SJSA1 (cell line): ENCODE measurements at places on chromosomes 3 and 15.

- no peak for DNase-seq
Measured at GRCh38 chr15:65189102-65189740, 4.1 kb upstream of the CLPX start.

DNA sequence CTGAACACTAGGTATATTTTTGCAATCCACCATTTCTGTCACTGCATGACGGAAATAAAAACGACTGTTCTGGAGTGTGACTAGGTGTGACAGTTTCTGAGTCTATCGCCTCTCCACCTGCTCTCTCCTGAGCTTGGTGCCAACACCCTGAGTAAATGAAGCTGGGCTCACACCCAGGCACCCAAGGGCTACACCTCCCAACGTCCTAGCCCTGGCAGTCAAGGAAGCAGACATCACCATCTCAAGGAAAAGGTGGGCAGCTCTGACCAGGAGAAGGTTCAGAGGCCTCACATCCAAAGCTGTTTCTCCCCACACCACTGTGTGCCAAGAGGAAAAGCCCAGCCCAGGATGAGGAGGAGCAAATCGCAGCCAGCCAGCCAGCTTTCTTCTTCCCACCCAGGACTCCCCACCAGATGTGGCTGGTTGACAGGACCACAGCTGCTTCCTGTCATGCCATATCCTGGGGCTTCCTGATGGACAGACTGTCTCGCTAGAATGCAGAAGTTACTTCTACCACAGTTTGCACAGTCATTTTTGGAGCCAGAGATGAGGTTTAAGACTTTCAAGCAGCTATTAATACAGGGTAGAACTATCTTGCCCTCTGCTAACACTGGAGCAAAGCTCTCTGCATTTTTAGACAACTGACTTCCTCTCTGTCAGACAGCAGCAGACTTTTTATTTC, 3.3 kb downstream of the SCAMP2 start:
- no peak for DNase-seq

DNA sequence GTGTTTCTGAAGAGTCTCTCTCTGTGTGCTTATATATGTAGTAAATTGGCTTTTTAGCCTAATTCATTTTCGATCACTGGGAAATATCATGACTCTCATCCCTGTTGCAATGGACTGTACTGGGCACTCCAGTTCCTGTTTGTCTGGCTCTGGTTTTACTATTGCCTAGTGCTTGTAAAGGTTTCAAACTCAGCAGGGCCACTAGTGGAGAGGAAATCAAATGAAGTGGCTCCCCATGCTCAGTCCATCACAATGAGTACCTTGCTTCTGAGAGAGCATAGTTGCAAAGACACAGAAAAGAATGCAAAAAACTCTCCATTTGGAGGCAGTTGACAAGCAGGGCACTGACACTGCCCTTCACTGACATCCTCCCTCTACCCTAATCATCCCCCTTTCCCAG, 167.8 kb downstream of the TAFA4 start:
- no peak for DNase-seq

GRCh38 chr15:95664450-95664849, 666.0 kb upstream of the NR2F2 start:
- DNase-seq: no peak

GRCh38 chr3:151476344-151477018, 15.6 kb upstream of the IGSF10 start:
- no peak for DNase-seq

DNA sequence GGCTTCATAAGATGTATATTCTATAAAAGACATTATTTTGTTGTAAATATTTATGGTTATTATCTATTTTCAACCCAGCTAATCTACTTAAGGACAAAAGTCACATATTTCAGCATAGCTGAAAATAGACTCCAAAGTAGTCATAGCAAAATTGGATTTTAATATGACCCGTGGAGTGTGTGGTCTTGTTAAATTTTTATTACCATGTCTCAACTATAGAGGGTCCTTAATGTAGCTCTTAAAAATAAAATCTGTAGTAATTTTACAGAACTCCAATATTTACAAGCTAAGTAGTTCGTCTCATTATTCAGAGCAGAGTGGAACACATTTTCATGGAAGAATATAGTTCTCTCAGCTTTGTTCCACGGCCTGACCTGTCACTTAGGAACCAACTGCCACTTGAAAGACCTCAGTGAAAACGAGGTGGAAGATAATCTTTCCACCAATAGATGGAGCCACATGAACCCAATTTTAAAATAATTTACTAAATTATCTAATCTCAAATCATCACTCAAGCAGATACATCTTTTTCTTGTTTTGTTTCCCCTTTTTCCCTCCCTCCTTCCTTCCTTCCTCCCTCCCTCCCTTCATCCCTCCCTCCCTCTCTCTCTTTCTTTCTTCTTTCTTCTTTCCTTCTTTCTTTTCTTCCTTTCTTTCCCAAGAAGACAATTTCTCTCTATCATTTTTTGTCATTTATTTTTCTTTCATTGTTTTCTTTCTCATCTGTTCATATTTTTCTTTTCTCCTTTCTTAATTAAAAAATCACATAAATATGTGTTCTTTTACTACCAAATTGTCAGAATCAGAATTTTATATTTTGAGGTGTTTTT, 97.2 kb downstream of the CLDN1 start:
- peak; percentile 37 for DNase-seq

- no peak for DNase-seq
Measured at GRCh38 chr15:53658255-53658654, 101.2 kb downstream of the WDR72 start.

DNA sequence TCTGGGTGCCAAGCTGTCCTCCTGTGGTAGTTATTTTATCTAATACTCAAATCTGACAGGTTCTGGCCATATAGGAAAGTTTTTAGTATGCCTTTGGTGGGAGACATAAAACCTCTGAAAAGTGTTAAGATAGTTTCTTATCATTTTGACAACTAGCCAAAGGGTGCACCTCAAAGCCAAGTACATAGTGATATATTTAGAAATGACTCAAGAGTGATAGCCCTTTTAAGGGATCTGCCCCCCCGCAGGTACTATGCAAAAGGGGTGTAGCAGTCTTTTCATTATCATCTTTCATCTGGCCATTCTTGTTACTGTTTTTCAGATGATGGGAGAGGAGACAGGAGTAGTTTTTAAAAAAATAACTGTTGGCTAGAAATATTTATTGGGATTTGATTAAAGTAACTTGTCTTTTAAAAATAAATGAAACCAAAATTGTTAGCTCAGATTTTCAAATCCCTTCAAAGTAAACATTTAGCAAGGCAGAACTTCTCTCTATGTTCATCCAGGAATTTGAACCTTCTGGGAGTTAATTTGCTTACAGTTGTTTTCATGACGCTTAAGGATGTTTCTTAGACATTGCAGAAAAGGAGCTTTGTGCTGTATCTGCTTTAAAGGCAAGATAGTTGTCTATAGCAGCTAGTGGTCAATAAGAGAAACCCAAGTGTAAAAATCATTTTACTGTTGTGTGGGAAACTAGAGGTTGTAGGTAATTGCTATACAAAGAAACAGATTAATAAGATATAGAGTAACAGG, 5.1 kb downstream of the PHLDB2 start:
- no peak for DNase-seq

- DNase-seq: no peak
Measured at GRCh38 chr3:117589454-117589853, 879.9 kb downstream of the TUSC7 start.

DNA sequence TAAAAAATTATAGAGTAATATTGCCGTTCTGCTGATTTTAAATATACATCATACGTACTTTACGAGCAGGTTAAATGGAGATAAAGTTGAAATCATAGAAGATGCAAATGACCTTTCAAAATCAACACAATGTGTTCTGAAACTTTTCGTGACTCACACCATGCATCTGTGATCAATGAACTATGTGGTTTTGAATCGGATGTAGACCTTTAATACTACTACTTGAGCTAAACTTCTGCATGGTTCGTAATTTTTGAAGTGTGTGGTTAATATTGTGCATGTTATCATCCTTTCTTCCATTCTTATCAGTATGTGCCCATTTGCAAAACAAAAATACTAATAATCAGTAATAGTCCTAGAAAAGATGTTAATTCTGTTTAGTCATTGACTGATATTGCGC, 58.9 kb downstream of the GASK1A start:
- no peak for DNase-seq

DNA sequence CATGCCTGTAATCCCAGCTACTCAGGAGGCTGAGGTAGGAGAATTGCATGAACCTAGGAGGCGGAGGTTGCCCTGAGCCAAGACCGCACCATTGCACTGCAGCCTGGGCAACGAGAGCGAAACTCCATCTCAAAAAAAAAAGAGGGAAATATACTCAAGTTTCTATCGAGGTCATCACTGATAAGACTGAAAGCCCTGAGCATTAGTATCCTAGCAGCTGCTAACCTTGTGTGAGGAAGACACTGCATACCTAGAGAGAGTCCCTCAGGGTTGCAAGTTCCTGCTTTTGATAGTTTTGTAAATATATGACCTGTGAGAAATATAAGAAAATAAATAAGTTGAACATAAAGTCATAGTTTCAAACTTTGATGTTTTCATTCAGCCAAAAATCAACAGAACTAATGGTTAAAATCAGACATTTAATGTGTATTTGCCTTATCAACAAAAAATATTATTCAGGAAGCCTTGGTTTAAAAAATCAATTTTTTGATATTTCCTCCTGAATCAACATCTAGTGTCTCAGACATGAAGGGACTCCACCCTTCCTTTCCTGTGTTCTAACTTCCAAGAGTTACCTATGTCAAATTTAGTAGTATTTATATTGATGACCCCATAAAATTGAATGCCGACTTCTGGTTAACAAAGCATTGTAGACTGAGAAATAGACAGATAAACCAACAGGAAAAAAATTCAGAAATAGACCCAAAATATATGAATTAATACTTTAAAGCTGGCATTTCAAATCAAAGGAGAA, 19.8 kb upstream of the USP3 start:
- DNase-seq: no peak

DNA sequence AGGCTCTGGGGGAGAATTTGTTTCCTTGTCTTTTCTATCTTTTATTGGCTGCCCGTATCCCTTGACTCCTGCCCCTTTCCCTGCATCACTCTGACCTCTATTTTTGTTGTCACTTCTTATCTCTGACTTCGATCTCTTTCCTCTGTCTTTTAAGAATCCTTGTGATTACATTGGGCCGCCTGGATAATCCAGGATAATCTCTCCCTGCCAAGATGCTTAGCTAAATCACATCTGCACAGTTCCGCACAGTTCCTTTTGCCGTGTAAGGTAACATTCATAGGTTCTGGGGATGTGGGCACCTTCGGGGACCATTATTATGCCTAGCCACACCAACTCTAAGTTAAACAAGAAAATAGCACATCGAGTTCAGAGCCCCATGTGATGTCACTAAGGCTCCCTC, 103.0 kb upstream of the DPPA4 start:
- DNase-seq: no peak

DNA sequence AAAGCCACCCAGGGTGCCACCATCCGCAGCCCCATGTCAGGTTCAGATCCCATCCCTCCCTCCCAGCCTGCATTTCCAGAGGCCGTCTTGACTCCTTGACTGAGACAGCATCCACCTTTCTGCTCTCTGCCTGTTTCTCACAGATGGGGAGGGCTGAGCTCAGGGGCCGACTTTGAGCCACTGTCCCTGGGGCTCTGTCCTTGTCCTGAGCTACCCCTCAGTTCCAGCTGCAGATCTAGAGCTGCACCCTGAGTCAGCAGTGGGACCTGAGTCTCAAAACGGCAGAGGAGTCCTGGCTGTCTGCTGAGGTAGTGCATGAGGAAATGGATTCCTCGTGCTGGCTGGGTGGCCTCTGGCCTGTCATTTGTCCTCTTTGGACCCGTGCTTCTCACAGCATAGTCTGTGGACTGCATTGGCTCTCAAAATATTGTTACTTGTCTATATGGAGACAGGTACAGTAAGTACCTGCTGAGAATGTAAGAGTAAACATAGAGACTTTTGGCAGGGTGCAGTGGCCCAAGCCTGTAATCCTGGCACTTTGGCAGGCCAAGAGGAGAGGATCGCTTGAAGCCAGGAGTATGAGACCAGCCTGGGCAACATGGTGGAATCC, 22.3 kb downstream of the RPLP1 start:
- DNase-seq: peak; percentile 57

DNA sequence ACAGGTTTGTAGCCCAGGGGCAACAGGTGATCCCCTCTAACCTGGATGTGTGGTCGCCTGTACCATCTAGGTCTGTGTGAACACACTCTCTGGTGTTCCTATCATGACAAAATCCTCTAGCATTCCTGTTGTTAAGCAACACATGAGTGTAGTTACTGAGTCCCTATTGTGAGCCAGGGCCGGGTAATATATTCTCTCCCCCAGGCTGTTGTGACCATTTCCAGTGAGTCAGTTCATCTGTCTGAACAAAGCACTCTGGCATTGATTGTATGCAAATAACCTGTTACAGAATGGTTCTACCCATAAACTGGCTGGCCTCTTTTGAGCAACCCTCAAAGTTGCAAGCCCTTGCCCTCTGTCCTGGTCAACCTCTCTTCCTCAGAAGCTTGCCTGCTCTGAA, 2.6 kb upstream of the FLNB start:
- peak; percentile 56 for DNase-seq

- DNase-seq: no peak
Measured at GRCh38 chr3:73192036-73192738, 130.7 kb downstream of the EBLN2 start.

DNA sequence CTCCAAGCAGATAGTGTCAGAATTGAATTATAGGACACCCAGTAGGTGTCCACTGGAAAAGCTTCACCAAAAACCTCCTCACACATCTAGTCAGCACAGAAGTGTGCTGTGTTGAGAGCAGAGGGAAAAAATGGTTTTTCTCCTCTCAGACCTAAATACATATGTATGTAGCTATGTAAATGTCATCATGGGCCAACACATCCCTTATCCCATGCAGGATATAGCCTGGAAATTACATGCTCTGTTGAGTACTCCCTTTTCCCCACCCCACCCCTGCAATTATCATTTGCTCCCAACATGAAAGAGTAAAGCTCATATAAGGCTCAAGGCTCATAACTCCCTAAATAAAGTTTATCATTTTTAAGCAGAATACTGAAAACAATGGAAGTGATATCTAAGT, 35.7 kb downstream of the DLG1 start:
- no peak for DNase-seq

DNA sequence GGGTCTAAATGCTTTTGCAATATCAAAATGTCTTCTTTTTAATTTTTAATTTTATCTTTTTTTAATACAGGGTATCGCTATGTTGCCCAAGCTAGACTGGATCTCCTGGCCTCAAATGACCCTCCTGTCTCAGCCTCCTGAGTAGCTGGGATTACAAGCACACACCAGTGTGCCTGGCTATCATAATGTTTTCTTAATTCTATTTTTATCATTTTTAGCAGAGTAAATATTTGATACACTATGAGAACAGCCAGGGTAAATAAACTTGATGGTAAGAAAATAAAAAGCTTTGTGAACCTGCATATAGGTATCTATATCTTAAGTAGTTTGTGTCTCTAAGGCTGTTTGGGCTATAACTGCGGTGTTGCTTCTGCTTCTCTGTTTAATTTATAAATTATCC, 60.4 kb downstream of the IL12A start:
- DNase-seq: no peak
